Activated CD8-positive, alpha-beta memory T cell treated with anti-CD3 and anti-CD28 coated beads for 24 hours (primary cell): ENCODE measurements at places on chromosomes 3 and 15.

DNA sequence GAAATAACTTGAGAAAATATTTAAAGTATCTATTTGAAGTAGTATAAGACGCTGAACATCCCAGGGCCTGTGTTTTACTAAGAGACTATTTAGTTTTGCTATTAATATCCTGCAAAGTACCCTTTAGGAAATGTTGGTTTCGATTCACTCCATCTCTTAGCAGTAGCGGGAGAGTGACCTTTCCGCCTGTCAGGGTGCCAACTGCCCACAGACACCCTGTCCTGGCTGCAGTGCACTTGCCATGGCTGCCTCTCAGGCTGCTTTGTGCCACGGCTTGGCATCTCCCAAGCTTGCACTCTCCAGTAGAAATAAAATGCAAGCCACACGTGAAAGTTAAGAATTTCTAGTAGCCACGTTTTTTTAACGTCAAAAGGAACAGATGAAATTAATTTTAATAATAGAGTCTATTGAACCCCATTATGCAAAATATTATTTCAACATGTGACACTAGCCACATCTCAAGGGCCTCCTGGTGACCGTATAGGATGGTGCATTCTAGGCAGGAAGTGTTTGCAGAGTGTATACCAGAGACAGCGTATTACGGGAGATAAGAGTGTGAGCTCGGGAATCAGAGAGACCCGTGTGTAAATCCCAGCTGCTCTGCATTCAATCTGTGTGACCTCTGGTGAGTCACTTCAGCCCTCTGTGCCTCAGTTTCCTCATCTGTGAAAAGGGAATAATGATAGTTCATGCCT is 19.8 kb downstream of the ADAMTS9 start:
- DNase-seq, result no peak

- no peak for DNase-seq
Measured at GRCh38 chr3:196053487-196053886, 28.4 kb downstream of the TFRC start.

DNA sequence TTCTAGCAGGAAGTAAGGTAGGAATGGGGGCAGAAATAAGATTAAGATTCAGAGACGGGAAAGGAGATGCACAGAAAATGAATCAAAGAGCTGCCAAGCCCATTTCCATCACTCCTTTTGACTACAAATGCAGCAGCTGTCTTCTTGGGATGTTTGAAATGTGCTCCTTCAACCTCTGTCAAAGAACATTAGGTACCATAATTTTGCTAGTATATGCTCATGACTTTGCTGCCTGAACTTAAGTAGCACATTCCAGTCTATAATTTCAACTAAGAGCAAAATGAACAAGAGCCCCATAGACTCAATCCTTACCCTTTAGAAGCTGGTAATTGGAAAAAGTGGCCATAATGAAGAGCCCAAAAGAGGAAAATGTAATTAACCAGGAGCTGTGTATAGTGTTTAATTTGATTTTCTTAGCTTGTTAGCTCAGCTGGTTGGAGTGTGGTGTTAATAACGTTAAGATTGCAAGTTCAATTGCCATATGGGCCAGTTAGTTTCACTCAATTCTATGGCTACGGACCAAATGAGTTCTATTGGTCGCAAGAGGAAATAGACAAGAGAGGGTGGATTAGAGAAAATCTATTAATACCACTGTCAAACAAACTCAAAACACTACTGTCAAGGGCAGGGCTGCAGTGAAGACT is 349.9 kb downstream of the ZBBX start:
- DNase-seq, result no peak

- DNase-seq, result no peak
Measured at GRCh38 chr15:59448871-59449270, 10.9 kb downstream of the FAM81A start.

DNA sequence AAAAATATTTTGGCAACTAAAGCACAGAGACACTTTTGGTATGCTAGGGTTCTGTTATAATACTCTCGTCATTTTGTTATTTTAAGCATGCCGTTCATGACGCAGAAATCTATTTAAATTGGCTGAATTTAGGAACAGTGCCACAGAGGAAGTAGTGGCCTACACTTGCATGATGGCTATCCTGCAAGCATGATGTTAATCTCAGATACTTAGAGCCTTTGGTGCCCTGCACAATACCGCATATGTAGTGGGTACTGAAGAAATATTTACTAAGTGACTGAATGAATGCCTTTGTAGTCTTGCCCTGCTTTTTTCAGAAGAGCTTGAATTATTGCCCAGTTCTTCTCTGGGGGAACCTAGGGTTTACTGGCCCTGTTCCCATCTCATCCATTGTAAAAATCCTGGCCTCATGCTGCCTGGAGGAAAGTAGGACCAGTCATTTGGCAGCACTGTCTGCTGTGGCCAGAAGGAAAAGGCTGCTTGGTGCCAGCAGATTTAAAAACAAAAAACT is 79.0 kb downstream of the SERPINI1 start:
- DNase-seq, result no peak

- no peak for DNase-seq
Measured at GRCh38 chr15:63915873-63916771, 82.4 kb upstream of the HERC1 start.

- DNase-seq, result no peak
Measured at GRCh38 chr3:86991840-86992435, 989 bp upstream of the VGLL3 start.

- DNase-seq, result no peak
Measured at GRCh38 chr3:108488631-108489030, 21.8 kb downstream of the MYH15 start.

- DNase-seq, result no peak
Measured at GRCh38 chr3:160801386-160802118, 45.5 kb downstream of the PPM1L start.

GRCh38 chr3:126104742-126105605 is 21.1 kb upstream of the SLC41A3 start:
- DNase-seq, result peak; percentile 38

DNA sequence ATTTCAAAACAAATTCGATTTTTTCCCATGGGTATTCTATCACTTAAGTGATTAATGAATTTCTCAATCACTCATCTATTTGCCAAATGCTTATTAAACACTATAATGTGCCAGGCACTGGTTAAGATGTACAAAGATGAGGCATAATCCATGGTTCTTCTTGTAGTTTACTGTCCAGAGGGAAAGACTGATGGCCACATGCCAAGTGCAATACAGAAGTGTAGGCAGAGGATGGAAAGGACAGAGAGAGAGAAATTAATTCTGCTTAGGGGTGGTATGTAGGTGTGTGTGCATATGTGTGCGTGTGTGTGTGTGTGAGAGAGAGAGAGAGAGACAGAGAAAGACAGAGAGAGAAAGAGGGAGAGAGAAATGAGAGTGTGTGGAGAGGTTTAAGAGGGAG is 120.8 kb upstream of the CCNL1 start:
- DNase-seq, result no peak

DNA sequence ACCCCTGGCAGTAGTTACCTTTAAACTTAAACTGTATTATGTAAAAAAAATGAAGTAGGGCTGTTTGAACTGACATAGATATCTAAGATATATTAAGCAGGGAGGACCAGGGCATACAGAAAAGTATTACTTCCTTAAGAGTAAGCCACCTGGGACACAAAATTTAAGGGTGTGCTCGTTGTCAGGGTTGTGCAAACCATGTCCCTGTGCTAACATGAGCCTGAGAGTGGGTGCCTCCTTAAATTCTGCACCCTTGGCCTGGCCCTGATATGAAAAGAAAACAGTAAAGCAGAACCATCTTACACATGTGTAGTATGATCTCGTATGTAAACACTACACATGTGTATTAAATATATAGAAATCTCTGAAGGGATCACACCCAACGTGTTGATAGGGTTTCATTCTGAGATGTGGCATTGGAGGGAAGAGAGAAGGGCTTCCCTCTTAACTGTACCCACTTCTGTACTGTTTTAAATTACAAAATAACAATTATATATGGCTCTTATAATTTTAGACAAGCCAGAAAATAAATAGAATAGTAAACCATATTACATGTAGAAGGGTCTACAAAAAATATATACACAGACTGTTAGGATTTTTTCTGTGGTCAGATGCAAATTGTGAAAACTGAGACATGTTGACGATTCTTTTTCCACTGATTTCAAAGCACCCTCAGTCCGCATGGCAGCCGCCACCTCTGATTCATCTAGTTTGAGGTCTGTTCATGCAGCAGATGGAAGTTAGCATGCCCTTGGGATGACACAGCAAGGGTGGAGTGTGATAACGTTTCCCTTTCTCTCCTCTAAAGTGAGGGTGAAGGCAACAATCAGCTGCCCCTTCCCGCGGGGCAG is 400.8 kb upstream of the PROK2 start:
- peak; percentile 60 for DNase-seq

DNA sequence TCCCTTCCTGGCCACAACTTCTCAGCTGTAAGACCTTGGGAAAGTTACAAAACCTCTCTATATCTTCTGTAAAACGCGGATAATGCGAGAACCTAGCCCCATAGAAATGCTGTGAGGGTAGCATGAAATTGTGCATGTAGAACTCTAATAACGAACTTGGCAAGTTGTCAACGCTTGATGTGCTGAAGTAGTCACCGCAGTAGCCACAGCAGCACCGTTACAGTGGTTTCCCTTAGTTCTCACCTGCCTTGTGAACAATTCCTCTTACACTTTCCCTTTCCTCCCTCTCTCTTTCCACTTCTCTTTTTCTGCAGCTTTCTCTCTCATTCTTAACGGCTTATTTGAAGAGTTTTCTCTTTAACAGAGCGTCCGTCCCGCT is 447 bp upstream of the SHQ1 start:
- no peak for DNase-seq

DNA sequence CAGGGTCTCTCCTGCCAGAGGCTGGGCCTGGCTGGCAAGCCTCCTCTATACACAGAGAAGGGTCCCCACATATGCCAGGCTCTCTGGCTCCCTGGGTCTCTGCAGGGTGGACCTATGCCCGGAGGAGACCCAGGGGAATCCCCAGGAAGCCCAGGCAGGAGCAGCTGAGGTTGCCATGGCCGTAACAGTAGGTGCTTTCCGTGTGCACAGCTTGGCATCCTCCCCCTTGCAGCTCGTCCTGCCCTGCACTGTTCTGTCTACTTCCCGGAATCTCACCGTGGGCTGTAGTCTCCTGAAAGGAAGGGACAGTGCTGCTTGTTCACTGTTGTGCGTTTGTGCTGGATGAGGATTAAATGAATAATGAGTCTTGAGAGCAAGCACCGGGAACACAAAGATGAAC is 47.8 kb downstream of the DAPK2 start:
- DNase-seq, result no peak

DNA sequence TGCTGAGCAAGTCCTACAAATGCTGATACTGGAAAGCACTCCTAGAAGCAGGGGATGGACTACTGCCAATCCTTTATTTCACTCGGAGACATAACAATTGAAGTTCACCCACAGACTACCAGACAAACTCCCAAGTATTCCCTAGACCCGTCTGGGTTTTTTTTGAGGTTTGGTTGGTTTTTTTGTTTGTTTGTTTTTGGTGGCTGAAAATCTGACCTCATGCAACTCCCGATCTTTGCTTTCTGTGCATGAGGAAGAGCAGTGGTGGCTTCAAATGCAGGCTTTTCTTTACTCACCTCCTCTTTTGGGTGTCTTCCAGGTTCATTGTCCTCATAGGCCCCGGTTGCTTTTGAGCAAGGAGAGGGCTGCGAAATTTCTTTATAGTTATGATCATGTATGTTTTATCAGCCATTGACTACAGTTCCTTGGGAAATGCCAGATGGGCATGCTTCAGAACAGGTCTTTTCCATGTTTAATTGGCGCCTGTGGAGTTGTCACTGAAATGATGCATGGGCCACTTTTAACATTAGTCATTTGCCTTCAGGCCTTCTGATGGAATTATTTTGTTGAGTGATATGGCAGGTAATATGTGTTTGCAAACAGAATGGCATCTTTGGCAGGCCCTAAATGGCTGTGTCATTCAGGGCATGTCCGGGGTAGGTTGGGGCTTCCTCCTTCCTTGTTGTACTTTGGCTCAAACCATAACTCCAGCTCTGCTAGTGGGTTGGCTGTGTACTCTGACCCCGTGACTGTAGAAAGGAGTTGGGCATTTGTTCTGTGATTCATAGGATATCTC is 81.3 kb upstream of the ZBED2 start:
- DNase-seq, result no peak

DNA sequence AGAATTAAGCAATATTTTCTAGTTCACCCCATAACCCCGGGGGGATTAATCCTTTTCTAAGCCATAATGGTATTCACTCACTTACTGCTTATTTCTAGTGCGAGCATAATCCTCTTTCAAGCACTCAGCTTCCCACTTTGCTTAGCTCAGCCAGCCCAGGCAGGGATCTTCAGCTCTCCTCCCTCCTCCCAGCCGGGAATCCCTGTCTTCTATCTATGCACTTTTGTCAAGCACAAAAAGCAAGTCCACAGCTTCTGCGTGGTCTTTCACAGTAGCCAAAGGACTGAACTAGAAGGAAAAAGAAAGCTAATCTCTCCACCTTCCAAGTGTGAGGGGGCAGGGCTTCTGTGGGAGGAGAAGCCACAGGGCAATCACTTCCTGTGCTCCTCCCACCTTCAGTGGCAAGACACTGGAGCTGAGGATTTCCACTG is 62.8 kb downstream of the PEX5L start:
- DNase-seq, result no peak

DNA sequence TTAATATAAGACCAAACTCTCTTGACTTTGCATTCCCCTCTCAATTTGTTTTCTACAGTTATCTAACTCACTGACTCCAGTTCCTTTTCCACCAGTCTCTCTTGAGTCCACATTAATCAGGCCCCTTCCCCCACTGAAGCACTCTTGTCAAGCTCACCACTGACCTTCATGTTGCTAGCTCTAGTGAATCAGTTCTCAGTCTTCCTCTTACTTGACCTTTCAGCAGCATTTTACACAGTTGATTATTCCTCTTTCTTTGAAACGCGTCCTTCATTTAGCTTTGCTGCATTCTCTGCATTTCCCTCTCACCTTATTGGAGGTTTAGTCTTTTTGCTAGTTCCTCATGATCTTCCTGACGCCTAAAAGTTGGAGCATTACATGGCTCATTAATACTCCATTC is 8.3 kb downstream of the PPP2R3A start:
- DNase-seq, result no peak

DNA sequence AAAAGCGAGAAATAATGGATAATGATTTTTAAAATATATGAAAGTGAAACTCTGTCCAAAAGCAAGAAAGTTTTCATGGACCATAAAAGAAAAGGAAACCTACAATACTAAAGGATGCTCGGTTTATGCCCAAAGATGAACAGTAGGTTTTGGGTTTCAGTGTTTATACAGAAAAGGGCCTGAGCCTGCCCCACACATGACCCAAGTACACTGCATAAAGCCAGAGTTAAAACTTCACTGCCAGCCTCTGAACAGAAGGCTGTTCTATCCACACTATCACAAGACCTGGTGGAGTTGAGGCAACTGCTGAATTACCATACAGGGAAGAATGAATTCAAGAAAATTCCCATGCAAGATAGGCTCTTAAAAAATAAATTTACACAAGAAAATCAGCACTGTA is 165.2 kb downstream of the MECOM start:
- DNase-seq, result no peak

DNA sequence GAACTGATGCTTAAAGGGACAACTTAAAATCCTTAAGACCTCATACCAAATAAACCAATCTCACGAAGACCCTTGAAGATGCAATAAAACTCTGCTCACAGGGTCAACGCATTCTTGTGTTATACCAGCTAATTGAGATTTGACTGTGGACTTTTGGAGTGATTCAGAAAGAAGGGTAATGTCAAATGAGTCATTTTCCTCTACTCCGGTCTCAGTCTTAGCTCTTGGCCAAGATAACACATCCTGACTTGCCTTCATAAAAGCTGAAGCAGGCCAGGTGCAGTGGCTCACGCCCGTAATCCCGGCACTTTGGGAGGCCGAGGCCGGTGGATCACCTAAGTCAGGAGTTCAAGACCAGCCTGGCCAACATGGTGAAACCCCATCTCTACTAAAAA is 3.8 kb downstream of the PKM start:
- DNase-seq, result peak; percentile 82
